ENCODE measurements at places on chromosomes 6 and 20.

GRCh38 chr6:71531006-71531405 lies 242.4 kb downstream of the OGFRL1 start:
- no peak for DNase-seq

DNA sequence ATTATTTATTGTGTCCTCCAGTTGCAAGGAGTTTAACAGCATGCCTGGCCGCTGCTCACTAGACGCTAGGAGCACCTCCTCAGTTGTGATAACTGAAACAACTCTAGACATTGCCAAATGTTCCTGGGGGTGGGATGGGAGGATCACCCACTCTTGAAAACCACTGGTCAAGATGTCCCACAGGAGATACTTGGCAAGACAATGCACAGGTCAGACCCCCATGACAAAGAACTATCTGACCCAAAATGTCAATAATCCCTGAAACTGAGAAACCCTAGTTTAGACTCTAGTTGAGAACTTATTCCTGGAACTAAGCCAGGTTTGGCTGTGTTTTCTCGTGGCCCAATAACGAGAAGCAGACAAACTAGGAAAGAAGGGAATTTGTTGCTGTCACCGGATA lies 9.5 kb upstream of the FKBPL start:
- DNase-seq = no peak

- no peak for DNase-seq
These were observed 3.3 kb downstream of the TCF21 start for GRCh38 chr6:133891927-133892812.

- DNase-seq = no peak
These were observed 60.2 kb downstream of the CSE1L start for GRCh38 chr20:49106328-49106727.

DNA sequence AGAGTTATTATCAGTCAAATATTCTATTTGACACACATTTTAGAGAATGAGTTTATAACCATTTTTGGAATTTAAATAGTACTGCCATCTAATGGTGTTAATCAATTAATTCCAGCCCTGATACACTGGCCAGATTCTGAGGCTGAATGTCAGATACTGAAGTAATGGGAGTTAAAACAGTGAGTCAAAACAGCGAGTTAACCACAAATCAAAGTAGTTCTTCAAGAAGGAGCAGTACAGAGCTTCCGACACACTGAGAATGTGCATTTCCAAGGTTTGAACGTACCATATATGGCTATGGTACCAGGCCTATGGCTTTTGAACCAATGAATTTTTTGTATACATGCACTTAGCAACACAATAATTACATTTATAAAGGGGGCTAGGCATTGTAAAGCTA lies 11.3 kb upstream of the CEP43 start:
- DNase-seq = no peak

- DNase-seq = no peak
These were observed 29.6 kb downstream of the NTSR1 start for GRCh38 chr20:62738025-62738881.

DNA sequence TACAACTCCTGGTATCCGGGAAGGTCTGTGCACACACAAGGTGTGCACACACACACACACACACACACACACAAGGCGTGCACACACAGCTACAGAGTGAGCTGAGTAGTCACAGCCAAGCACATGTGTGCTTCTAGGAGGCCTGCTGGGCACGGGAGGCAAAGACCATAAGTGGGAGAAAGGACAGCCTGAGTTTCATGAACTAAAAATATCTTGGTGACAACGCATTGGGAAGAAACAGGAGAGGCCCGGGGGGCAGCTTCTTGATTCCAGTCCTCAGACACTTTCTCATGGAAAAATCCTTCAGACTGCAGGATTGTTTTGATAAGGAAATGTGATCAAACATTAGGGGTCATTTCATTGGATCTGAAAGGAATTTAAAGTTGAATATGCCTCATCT lies 2.6 kb downstream of the TRAF3IP2 start:
- DNase-seq = no peak

Data from spinal cord (tissue), 10 donors.